NCI-H774 (cell line): ENCODE measurements at places on chromosomes 12 and 14.

DNA sequence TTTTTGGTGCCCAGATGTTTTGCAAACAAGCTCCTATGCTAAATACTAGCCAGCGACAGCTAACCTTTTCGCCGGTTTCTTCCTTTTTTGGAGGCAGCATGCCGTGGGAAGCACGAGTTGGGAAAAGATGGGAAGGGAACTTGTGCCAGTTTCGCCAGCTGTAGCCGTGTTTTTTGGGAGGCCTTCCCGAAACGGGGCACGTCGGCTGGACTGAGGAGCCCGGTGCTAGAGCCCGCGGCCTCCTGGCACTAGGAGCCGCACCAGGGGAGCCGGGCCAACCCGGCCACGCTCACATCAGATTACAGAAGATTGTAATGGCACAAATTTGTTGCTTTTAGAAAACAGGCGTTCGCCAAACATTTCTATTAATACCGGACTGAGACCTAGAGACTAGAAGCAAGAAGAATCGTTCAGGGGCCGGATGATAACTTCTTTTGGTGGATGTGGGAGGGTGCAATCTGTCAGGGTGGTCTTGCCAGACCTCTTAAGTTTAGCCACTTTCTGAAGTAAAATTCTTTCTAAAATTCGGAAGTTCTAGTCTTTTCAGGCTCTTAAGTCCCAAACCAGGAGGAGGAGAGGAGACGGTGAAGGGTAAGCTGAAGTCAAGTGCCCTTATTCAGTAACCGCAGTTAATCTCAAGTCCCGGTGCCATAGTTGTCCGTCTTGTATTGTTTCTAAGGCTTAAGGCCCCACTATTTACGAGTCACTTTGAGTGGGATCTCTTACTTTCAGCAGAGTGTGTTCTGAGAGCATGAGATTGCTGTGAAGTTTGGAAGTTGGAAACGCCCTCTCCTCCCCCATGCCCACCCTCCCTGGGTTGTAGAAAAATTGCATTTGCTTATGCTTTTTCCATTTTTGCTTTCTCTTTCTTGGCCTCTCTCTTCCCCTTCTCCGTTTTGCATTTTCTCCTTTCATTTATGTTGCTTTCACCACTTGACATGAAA, 1.3 kb downstream of the RASSF3 start:
- DNase-seq = no peak

- no peak for DNase-seq
Observed at GRCh38 chr12:52042706-52043385, 8.4 kb upstream of the NR4A1 start.

GRCh38 chr14:94681300-94682060, 69.3 kb downstream of the SERPINA3 start:
- DNase-seq = no peak

GRCh38 chr14:23095196-23096108, at the start of gene C14orf119:
C14orf119 (plus strand) TSS chr14:23095505; CDS start chr14:23097659, 2,154 bp downstream.
- no peak for DNase-seq

GRCh38 chr12:31845613-31846322, 113.4 kb upstream of the RESF1 start:
- no peak for DNase-seq

DNA sequence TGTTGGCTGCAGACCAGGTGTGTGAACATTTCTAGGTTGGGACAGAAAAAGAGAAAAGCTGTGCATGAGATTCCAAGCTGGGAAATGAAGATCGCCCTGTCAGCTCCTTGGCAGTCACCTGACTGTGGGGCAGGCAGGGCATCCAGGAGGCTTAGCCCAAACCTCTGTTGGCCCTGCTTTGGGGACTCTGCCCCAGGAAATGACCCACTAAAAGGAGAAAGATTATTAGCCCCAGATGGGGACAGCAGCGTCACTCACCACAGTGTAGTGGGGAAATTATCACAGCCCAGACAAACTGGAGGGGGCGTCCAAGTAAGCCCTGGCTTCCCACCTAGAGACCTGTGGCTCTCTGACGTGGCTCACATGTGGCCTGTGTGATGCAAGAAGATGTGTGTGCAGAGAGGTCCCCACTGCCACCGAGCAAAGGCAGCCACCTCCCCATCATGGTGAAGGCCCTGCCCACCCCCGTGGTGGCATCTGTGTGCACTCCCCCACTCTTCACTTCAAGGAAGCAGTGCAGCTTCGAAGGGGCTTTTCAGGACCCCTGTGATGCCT, 39.1 kb downstream of the DIO3 start:
- no peak for DNase-seq

DNA sequence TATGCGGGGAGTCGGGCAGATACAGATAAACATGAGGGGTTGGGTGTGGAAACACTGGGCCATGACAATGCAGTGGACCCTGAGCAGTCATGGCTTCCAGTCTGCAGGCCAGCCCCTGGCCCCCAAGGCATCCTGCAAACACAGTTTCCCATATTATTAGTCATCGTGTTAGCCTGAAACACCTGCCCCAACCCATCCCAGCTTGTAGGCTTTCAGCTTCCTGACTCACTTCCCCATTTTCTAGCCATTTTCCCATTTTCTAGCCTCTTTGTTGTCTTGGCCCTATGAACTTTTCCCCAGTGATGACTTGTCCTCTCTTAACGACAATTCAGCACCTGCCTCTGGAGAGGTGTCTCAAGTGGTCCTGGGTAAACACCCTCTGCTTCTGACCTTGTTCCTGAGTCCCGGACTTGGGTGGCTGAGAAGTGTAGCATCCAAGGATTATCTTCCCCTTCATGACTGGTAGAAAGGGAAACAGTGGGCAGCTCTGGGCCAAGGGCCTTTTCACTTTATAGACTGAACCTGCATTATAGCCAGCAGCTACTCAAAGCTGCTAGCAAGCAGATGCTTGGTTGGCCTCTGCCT, 4.3 kb upstream of the PGF start:
- DNase-seq = no peak

DNA sequence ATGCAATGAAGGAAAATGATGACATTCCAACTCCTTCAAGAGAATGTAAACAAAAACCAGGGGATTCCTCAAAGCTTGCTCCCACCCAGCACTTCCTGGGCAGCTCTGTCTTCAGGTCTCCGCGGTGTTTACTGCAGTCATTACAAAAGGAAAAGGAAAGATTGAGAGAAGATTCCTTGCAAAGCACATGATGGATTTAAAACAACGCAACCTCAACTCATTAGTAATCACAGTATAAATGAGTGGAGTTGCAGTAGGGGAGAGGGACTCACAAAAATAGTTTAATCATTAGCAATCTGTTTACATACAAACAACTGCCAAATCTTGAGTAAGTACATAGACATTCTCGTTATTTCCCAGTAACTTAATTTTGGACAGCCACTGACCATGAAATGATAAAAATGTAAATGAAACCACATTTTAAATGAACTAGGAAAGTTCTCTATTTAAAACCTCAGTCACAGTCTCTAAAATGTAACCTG, 49.7 kb upstream of the OVCH1 start:
- no peak for DNase-seq

GRCh38 chr12:52988898-52989297, 17.4 kb upstream of the EIF4B start:
- no peak for DNase-seq

DNA sequence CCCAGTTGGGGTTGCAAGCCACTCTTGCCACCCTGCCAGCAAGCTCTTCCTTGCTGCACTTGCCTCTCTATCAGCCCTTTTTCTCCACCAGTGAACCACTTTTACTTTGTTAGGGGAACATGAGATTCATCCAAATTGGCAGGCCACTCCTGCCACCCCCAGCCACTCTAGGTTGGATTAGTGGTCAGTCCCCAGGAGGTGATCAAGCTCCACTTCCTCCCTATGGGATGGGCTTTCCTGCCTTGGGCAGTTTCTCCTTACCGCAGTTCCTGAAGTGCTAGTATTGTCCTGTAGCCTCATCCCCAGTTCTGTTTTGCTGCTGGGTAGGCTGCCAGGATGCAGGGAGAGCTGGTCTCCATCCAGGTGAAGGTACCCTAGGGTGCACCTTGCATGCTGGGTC, 104.5 kb downstream of the ALG10 start:
- no peak for DNase-seq

GRCh38 chr12:110137786-110138185, 13.6 kb downstream of the IFT81 start:
- no peak for DNase-seq

GRCh38 chr12:71533703-71534102, 94.1 kb downstream of the LGR5 start:
- no peak for DNase-seq

DNA sequence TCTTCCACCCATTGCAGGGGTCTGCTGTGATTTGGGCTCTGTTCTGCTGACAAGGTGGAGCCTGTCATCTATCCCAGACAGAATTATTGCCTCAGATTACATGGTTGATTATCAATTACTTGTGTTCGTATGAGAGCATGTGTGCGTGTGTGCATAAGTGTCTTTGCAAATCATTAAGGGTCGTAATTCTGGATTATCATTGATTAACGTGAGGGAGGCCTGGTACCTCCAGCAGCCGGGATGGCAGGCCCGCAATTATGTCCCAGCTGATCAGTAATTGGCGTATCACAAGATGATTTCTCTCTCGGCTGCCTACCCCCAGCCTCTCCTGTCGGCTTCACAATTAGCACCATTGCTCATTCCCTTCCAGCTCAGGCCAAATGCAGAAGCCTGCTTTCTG, 29.6 kb upstream of the IRF2BPL start:
- DNase-seq = no peak

DNA sequence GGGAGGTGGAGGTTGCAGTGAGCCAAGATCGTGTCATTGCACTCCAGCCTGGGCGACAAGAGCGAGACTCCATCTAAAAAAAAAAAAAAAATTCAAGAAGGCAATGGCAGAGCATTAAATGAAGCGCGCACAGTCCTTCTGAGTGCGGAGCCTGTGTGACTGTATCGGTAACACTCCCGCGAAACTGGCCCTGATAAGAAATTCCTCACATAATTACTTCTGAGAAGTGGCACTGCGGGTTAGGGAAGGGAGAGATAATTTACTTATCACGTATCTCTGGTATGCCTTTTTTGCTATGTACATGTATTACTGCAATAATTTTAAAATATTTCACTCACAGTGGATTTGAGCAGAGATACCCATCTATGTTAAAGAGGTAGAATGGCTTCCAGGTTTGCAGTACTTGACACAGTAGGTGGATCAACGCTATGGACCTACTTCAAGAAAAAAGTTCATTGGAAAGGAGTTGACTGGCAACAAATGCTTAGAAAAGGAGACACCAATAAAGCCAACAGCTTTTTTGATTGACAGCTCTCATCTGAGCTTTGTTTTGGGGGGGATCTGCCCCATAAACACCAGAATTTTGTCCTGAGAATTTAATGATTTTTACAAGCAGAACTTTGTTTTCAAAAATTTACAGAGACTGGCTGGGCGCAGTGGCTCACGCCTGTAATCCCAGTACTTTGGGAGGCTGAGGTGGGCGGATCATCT, 29.2 kb upstream of the SPTLC2 start:
- no peak for DNase-seq
